ENCODE measurements at places on chromosomes 16 and 17.

- no peak for DNase-seq
These were observed 15.6 kb downstream of the TMEM186 start for GRCh38 chr16:8781797-8782196.

- DNase-seq = no peak
These were observed 34.0 kb downstream of the CPNE2 start for GRCh38 chr16:57126411-57126810.

DNA sequence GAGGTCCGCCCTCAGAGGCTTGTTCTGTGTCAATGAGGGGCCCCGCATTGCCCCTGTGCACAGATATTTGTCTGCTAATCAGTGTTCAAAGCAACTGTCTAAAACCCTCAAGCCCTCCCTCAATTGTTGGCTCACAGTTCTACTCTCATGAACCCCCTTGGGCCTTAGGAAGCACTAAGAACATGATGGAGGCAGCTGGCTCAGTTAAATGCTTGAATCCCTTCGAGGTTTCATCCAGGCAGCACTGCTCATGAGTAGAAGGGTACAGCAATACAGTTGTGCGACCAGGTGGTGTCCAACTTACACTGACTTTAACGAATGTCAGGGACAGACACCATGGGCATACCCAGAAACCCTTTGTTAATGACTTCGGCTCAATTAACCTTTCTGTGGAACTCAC, 89.2 kb upstream of the WSCD1 start:
- no peak for DNase-seq

DNA sequence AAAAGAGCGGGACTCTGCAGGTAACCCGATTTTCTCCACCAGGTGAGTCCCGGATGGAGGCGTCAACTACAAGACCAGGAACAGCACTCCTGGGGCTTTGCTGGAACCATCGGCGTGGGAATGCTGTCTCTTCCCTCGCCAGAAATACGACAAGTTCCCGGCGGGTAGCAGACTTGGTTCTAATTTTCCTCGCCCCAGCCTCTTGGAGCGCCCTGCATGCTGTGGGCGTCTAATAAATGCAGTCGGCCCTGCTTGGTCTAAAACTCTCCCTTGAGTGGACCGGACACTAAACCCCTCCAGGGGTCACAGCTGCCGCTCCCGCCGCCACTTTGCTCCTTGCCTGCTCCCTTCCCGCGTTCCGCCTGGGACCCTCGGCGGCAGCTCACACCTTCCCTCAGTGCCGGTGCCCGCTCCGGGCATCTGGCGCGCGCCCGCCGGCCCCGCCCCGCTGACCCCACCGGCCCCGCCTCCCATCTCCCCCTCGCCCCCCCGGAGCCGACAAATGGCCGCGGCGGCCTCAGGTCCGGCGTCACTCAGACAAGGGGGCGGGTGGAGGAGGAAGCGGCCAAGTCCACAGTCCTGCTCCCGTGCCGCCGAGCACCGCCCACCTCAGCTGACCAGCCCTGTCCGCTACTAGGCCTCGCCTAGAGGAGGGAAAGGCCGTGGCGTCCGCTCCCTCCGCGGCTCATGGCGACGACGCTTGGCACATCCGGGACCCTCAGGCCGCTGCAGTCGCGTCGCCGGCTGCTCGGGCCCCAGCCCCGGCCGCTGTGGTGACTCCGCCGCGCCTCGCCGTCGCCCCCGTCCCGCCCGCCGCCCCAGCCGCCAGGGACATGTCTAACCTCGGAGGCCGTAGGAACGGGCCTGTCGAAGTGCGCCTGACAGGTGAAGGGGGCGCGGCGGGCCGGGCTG, 65.8 kb downstream of the KPNA2 start:
- DNase-seq = peak; percentile 28

DNA sequence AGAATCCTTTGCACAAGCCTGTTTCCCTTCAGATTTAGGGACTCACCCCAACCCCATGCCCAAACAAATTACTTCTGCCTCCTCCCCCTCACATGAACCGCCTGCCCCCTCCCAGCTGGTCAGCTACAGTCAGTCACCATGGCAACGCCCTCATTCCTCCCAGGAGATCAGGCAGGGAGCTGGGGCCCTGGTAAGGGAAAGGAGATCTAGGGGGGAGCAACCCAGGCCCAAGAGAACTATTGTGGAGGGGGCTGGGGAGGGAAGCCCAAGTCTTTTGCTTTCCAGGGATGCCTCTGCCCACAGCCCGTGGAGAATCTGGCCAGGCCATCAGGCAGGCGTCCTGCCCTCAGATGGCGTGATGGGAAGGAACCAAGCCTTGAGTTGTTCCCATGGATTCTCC, 2.8 kb downstream of the FAM171A2 start:
- no peak for DNase-seq

GRCh38 chr16:66502020-66502913, 47.7 kb downstream of the TK2 start:
- no peak for DNase-seq

DNA sequence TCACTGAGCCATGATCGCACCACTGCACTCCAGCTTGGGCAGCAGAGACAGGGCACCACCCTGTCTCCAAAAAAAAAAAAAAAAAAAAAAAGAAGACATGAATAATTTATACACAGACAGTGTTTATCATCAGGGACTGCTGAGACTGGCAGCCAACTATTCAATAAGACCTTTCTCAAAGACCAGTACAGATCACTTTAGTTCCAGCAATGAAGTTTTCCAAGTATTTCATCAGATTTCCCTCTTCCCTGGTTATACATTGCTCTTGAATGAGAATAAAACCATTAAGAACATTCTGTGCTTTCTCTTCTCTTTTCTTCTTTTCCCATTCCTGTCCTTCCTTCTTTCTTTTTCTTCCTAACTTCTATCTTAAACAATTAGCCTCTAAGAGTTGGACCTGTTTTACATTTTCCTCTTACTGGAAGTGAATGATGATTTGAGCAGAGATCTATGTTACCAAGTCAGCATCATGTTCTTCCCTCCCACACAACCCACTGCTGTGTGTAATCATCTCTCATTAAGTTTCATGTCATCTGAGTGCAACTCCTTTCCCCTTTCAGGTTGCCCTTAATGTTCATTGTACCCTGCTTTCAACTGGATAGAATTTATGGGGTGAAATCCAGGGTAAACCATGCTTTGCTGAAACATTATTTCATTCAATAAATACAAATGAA, 35.9 kb upstream of the SMIM36 start:
- DNase-seq = no peak

DNA sequence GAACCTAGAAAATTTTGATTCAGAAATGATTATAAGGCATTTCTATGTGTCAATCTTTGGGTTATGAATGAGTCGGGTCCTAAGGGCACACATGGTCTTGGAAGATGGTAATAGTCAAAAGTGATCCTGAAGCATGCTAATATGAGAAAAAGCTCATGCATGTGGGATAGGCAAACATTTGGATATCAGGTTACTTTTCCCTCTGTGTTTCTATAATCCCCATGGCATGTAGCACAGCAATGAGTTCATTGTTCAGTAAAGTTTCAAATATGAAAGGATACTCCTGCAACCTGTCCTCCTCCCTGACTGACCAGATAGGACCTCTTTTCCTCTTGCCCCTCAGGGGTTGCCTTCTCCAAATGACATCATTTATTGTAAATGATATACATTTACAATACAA, 249.9 kb upstream of the MON1B start:
- no peak for DNase-seq

- DNase-seq = no peak
These were observed 2.2 kb downstream of the PRM1 start for GRCh38 chr16:11278681-11279628.

DNA sequence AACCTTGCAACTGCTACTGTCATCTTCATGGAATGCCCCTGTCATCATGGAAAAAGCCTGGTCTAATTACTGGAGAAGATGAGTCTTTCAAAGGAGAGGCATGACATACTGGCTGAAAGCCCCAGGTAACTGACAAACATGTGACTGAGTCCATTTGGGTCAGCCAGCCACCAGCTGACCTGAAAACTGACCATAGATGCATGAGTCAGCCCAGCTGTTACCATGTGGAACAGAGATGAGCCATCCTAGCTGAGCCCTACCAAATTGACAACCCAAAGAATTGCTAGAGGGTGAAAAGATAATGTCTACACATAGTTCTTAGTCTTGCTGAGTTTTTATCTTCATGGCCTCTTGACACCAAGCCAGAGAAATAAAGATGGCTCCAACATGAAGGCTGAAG, 311.8 kb downstream of the UTP18 start:
- DNase-seq = no peak

DNA sequence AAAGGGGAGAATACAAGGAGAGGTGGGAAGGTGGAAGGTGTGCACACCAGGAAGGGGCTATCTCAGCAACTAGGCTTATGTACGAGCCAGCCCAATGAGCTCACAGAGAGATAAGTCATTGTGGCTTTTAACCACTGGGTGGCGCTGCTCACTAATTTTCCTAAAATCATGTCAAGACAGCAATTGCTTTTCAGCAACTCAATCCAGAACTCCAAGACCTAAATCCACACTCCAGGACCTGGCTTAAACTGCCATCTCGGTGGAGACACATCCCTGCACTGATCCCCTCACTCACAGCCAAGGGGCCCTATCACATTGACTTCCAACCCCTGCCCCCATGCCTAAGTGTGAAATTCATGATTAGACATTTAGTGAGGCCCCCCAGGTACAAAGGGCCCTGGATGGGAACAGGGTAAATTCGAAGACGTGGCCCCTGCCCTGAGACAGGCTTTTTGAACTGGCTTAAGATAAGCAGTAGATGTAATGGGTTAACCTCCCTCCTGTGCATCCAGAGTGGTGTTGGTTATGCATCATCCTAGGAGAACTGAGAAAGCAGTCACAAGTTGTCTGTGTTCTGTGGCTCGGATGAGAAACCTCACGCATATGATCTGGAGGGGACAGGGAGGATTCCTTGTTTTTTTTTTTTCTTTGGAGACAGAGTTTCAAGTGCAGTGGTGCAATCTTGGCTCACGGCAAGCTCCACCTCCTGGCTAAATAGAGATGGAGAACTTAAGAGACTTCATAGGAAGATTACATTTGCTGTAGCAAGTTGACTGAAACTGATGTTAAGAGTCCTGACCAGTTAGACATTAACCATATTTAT, 11.5 kb downstream of the CCL16 start:
- peak; percentile 9 for DNase-seq

- DNase-seq = no peak
These were observed 31.4 kb downstream of the CCR7 start for GRCh38 chr17:40533896-40534295.

DNA sequence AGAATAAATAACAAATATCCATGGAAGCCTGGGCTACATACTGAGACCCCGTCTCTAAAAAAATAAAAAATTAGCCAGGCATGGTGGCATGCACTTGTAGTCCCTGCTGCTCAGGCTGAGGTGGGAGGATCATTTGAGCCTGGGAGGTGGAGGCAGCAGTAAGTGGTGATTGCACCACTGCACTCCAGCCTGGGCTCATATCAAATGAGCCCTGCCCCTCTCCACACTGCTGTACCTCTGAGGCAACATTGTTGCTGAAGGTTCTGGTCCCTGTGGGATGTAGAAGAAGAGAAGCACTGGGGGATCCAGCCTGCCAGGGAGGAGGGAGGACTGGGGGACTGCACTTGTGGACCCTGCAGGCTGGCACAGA, 11.4 kb upstream of the ARHGAP23 start:
- DNase-seq = no peak

GRCh38 chr17:74950207-74950606, 14.5 kb downstream of the OTOP3 start:
- no peak for DNase-seq

DNA sequence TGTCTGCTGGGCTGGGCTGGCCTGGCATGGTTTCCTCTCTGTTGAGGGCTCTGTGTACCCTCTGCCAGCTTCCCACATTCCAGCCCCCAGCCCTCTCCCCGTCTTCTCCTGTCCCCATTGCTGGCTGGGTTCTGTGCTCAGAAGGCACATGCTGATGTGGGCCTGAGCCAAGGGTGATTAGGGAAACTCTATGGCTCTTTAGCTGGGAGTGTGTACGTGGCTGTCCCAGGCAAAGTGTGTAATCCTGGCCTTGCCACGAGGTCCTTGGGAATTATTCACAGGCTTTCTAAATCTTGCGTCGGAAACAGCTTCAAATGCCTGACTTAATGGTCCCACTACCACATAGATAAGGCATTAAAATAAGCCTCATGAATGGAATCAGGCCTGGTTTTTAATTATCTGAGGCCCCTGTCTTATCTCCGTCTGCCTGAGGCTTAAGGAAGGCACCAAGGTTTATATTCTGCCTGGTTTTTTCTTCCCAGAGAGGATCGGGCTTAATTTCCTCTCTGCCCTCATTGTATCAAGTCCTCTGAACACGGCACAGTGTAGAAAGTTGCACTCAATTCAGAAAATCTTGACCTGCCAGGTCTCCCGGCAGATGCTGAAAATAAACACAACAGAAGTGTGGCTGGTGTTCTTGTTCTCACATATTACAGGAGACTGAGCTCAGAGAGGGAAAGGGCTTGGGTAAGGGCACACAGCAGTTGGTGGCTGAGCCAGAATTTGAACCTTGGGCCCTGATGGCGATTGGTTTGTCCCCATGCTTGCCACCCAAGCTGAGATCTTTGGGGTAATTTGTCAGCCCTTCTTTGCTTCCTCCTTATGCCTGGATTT, 52.9 kb upstream of the LGALS9 start:
- DNase-seq = no peak

DNA sequence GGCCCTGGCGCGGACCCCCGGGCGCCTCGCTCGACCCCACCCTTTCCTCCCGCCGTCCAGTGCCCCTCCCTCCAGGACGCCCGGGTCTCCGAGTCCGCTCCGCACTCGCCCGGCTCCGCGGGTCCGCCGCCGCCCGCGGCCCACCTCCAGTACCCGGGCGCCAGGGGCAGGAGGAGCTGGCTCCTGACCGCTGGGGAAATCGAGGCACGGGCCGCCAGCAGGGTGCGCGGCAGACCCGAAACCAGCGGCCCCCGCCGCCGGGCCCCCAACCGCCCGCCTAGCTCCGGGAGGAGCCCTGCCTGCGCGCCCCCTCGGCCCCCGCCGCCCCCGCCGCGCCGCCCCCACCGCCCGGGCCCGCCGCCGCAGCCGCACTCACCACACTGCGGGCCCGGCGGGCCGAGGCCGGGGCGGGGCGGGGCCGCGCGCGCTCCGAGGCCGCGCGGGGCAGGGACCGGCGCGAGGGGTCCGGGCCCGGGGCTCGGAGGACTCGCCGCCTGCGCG, 333 bp downstream of the MAFG start:
- no peak for DNase-seq

DNA sequence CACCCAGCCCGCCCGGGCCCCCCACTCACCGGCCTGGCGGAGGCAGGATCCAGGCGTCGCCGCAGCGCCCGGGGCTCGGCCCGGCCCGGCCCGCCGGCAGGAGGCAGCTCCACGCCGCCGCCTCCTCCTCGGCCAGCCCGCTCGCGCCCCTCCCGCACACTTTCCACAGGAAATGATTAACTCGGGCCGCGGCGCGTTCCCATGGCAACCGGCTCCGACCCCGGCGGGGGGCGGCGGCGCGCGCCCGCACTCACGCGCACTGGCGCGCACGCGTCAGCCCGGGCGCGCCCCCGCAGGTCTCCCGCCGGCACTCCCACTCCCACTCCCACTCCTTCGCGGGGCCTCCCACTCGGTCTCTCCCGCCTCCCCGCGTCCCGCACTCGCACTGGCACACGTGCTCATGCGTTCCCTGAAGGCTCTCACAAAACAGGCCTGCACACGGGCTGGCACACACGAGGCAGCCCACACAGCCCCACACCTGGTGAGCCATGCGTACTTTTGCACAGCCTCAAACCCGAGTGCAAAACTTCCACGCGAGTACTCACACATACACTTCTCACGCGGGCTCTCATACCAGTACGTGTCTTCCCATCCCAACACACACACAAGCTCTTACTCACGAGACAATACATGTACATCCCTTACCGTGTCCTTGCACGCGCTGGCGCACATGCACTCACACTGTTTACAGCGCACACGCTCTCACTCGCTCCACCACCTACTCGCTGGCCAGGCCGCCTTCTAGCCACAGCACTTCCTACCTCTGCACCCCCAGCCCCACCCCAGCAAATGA, at the start of gene KIFC3:
Gene KIFC3, minus strand, starts transcription at position 151 of the 793 bp plus-strand sequence. CDS start 4,248 bp downstream, outside the sequence.
- no peak for DNase-seq

Data from esophagus squamous epithelium (tissue), 5 donors.